ENCODE measurements at places on chromosomes 2 and 18.

DNA sequence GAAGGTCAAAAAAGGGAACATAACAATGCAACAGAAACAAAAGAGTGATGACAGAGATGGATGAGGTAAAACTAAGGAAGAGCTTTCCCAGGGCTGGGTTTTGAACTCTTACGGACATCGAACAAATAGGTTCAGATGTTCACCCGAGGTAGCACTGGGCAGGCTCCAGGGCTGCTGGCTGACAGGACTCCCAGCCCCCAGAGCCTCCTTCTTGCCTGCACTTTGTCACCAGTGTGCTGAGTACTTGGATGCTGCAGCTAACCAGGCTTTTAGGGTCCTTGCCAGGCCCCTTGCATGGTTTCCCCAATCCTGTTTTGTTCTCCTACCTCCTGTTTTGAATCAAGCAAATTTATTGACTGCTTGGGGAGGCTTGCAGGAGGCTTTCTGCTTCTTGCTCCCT is 322.9 kb downstream of the DYSF start:
- DNase-seq, result peak; percentile 35

- DNase-seq, result no peak
These were observed 39.2 kb downstream of the HK2 start for GRCh38 chr2:74873012-74873665.

- DNase-seq, result no peak
These were observed 119.6 kb upstream of the ARL5A start for GRCh38 chr2:151947813-151948165.

GRCh38 chr2:34806891-34807290 is 1207.8 kb upstream of the FAM98A start:
- no peak for DNase-seq

DNA sequence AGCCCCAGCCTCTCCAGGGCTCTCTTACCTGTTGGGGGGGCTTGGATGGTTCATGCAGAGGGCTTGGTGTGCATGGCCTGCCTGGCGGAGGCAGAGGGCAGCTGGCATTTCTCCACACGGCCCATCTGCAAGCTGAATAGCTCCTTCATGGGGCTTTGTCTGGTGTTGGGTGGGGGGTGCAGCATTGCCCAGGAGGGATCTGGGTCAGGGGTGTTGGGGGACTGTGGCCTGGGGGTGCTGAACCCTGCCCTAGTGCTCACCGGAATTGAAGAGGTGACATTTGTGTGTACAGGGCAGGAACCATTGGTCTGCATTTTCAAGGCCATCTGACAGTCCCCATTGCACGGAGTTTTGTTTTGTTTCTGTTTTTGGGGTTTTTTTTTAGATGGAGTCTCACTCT is 58.8 kb upstream of the HAAO start:
- DNase-seq, result no peak

- no peak for DNase-seq
These were observed 209.2 kb upstream of the DCC start for GRCh38 chr18:52130624-52131301.

Data from islet precursor cell (in vitro differentiated cells).